ENCODE measurements at places on chromosomes 7 and 10. TPM values are rescaled to one million over a fixed set of nuclear protein-coding genes. Genes with fewer than 3 reads are reported as not detected.

DNA sequence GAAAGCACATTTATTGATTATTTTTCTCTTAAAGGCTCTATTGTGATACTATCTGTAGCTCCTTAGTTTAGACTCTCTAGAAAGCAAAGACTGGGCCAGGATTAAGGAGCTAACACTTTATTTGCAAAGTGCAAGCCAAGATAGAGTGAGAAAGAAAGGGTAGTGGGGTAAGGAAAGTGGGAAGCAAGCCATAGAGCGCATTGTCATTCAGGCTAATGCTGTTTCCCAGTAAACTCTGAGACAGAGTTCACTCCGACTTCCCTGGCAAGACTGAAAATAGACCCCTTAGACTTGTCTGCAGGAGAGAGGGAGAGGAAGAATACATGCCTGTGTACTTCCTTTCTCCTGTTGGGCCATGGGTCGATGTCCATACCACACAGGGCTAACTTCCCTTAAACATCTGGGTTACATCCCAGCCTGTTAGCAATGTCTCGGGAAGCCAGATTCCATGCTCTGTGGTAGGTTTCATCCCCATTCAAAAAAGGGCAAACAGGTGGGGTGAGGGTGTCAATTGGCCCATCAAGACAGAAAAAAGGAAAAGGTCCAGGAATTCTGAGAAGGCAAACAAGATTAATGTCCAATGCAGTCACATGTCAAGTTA is 875.8 kb upstream of the CELF2 start:
- no peaks in the 10 kb centered on the region for H3K4me1 ChIP-seq
- H3K4me3 ChIP-seq, result no peak overlapping the region
- no peak for DNase-seq
- no peaks in the 10 kb centered on the region for H3K36me3 ChIP-seq
- H3K27ac ChIP-seq, result no peak overlapping the region

DNA sequence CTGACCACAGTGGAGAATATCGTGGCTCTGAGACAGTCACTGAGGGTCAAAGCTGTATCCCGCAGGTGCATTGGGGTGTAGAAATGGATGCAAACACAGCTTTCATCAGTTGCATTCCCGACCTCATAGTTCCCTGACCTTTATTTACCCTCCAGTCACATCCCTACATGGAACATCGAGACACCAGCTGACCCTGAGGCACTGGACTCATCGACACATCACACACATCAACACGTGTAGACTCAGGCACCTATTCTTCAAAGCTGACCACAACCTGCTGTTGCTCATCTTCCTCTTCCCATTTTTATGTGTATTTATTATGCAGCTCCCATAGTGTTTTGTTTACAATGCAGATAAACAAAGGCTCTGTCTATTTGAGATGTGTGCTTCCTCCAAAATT is 396.9 kb upstream of the NRP1 start:
- H3K4me1 ChIP-seq, result no peaks in the 10 kb centered on the region
- H3K36me3 ChIP-seq, result no peaks in the 10 kb centered on the region
- H3K27ac ChIP-seq, result no peak overlapping the region
- no peak for DNase-seq
- H3K27me3 ChIP-seq, result no peaks in the 10 kb centered on the region
- H3K4me3 ChIP-seq, result no peak overlapping the region

DNA sequence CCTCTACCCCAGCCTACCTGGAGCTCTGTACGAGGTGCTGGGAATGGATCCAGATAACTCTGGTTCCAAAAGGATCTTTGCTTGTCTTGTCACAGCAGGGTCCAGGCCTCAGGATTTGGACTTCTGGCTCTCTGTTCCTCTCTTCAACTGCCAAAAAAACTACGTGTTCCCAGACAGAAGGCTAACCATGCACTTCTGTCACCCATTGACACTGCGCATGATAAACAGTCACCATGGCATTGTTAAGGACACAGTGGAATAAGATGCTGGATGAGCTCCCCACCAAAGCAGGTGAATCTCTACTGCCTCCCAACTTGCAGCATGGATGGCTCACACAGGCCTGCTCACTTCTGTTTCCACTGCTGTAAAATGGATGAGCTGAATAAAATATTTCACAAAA is 637.9 kb downstream of the TNS3 start:
- H3K27me3 ChIP-seq, result no peaks in the 10 kb centered on the region
- no peak overlapping the region for H3K4me3 ChIP-seq
- no peaks in the 10 kb centered on the region for H3K36me3 ChIP-seq
- DNase-seq, result no peak
- no peak overlapping the region for H3K27ac ChIP-seq

GRCh38 chr7:100465702-100466311 is 1.7 kb upstream of the SPACDR start:
- no peaks in the 10 kb centered on the region for H3K27me3 ChIP-seq
- no peak overlapping the region for H3K4me3 ChIP-seq
- H3K4me1 ChIP-seq, result peaks cover 14% of the 10 kb centered on the region
- no peak for DNase-seq

DNA sequence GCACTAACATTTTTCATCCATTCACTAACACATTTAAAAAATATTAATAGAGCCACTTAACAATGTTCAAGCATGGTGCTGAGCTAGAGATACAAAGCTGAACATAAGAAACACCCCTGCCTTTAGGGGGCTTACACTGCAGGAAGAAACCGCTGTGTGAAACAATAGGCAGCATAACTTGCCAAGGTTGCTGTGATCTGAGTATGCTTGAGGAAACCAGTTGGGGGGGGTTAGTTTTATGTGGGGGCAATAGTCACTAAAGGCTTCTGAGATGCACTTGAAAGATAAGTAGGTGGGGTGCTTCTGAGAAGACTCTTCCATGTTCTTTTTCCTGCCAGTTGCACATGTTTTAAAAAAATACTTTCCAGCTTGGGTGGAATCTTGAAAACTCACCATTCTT is 2.8 kb downstream of the RBM17 start:
- H3K27me3 ChIP-seq, result no peaks in the 10 kb centered on the region
- H3K36me3 ChIP-seq, result peaks cover under 1% of the 10 kb centered on the region
- no peak overlapping the region for H3K4me3 ChIP-seq
- H3K27ac ChIP-seq, result no peak overlapping the region
- DNase-seq, result no peak

DNA sequence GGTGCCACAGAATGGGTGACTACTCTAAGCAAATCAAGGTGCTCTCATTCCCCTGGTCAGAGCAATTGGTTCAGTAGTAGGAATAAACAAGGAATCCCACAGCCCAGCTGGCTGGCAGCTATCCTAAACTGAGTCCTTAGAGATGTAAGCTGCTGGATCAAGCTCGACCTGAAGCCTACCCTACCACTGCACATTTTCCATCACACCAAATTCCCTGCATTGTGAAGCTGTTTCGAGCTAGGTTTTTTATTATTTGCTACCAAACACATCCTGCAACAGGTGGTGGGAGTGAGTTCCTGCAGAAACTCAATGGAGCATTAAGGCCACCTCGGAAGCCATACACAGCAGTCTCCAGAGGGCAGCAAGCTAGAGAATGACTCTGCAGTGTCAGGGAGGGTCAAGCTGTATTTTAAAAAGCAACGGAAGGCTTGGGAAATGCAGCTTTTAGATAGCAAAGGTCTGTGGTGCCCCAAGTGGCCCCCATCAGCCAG is 33.7 kb upstream of the TNRC18 start:
- no peak overlapping the region for H3K4me3 ChIP-seq
- no peaks in the 10 kb centered on the region for H3K4me1 ChIP-seq
- no peak overlapping the region for H3K27ac ChIP-seq
- no peaks in the 10 kb centered on the region for H3K36me3 ChIP-seq
- DNase-seq, result no peak

- H3K27me3 ChIP-seq, result no peaks in the 10 kb centered on the region
- H3K4me1 ChIP-seq, result no peaks in the 10 kb centered on the region
- no peak overlapping the region for H3K27ac ChIP-seq
- H3K4me3 ChIP-seq, result no peak overlapping the region
- H3K36me3 ChIP-seq, result no peaks in the 10 kb centered on the region
Observed at GRCh38 chr7:33422825-33423645, 293.7 kb downstream of the BBS9 start.

DNA sequence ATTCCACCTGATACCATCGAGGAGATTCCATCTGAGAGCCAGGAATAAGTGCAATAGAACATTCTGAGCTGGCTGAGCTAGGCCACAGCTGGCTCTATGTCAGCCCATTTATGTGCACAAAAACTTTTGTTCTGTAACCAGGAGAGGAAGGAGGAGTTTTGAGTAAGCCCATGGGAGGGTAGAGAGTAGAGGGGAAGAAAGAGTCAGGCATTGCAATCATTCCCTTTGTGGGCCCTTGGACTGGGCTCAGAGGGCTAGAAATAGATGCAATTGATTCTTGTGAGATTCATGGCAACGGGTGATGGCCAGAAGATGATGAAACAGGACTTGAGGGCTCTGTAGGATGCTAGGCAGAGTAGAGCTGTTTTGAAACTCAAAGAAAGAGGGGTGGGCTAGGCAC is 104.6 kb upstream of the KIF5B start:
- H3K4me1 ChIP-seq, result no peaks in the 10 kb centered on the region
- no peaks in the 10 kb centered on the region for H3K36me3 ChIP-seq
- no peaks in the 10 kb centered on the region for H3K27me3 ChIP-seq
- no peak overlapping the region for H3K4me3 ChIP-seq

DNA sequence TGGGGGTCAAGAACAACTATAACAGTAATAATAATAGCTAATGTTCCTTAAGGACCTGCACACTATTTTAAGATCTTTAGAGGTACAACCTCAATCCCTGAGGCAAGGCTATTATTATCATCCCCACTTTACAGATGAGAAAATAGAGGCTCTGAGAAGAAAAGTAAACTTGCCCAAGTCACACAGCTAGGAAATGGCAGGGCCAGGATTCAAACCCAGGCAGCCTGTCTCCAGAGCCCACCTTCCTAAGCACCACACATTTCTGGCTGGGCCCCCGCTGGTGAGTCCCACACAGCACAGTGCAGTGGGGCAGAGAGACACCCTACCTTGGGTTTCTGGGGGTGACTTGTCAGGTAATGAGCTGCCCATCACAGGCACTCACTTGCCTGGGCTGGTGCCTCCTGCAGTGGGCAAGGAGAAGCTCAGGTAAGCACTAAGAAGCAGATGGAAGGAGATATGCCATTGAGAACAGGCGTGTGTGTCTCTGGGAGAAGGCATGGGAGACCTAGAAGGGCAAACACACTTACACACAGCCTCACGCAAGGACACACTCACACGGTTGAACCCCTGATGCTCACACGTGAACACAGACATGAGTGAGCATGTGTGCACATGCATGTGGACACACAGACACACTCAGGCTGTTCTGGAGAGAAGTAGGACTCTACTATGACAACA is 104.4 kb upstream of the ZMIZ1 start:
- H3K27me3 ChIP-seq, result no peaks in the 10 kb centered on the region
- DNase-seq, result no peak
- H3K27ac ChIP-seq, result peak overlapping the region; percentile 45
- no peaks in the 10 kb centered on the region for H3K36me3 ChIP-seq
- H3K4me3 ChIP-seq, result no peak overlapping the region

DNA sequence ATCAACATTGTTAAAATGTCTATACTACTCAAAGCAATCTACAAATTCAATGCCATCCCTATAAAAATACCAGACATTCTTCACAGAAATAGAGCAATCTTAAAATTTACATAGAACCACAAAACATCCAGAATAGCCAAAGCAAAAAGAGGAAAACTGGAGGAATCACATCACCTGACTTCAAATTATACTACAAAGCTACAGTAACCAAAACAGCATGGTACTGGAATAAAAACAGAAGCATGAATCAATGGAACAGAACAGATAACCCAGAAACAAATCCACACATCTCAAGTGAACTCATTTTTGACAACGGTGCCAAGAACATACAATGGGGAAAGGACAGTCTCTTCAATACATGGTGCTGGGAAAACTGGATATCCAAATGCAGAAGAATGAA is 87.3 kb upstream of the EGFR start:
- peaks cover 8% of the 10 kb centered on the region for H3K4me1 ChIP-seq
- H3K27ac ChIP-seq, result no peak overlapping the region
- H3K27me3 ChIP-seq, result no peaks in the 10 kb centered on the region
- no peaks in the 10 kb centered on the region for H3K36me3 ChIP-seq

DNA sequence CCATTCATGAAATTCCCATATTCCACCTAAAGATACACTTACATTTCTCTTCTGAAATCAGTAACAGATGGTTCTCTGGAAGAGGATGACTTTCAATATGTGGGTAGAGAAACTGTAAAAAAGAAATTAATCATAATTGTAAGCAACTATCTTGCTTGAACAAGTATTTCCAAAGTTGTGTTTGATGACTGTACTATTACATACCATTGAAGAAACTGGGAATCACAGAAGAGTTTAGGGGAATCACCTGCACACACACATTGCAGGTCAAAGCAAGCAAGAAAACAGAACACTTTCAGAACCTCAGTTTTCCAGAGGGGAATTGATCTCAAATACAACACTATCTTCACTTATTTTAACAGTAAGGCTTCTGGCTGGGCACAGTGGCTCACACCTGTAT is 33.6 kb downstream of the GSAP start:
- peaks cover 9% of the 10 kb centered on the region for H3K27me3 ChIP-seq
- DNase-seq, result no peak
- H3K4me1 ChIP-seq, result no peaks in the 10 kb centered on the region
- H3K4me3 ChIP-seq, result no peak overlapping the region
- no peak overlapping the region for H3K27ac ChIP-seq

DNA sequence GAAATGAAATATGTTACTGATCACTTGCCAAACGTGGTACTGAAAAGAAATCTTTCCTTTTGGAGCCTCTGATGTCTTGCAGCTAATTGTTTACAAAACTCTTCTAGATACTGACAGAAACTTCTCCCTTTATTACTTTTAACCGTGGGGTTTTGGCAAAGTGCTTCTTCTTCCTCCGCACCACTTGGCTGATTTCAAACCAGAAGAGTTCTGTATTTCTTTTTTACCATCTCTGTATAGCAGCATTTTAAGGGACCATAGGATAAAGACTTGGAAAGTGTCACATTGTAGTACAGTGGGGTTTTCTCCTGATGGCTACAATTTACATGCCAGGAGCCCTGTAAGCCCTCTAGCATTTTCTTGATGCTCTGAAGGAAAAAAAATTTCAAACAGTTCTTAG is 21.9 kb upstream of the CREB5 start:
- H3K36me3 ChIP-seq, result no peaks in the 10 kb centered on the region
- DNase-seq, result no peak
- H3K27ac ChIP-seq, result no peak overlapping the region
- no peaks in the 10 kb centered on the region for H3K4me1 ChIP-seq
- 0 out of 2 replicates have a peak, but pooled peaks cover 5% of the 10 kb centered on the region for H3K27me3 ChIP-seq
- H3K4me3 ChIP-seq, result no peak overlapping the region

The HOXA11 gene
- 6.8 TPM for total RNA-seq

The LIPJ gene
- total RNA-seq, result not detected

The PDK4 gene
- 2.1 TPM for total RNA-seq
